ENCODE measurements at places on chromosomes 7 and 10. TPM values are rescaled to one million over a fixed set of nuclear protein-coding genes. Genes with fewer than 3 reads are reported as not detected.

Gene ANKRD30A
- not detected for total RNA-seq

Gene PRF1
- 32.6 TPM for total RNA-seq

Gene MINDY3
- total RNA-seq, result 16.7 TPM

Gene ASB10
- not detected for total RNA-seq

Gene TRDMT1
- total RNA-seq, result 5.8 TPM

Gene SEC61A2
- total RNA-seq, result 14.6 TPM

Gene OR6V1
- not detected for total RNA-seq

Gene A1CF
- not detected for total RNA-seq

Gene HECTD2
- total RNA-seq, result 4.0 TPM

Gene NKX2-3
- total RNA-seq, result not detected

Gene TSPAN13
- total RNA-seq, result 0.76 TPM

Gene PLCE1
- total RNA-seq, result not detected

Gene CPA2
- total RNA-seq, result 0.14 TPM

Gene EBLN1
- not detected for total RNA-seq

Gene PHYHIPL
- total RNA-seq, result not detected

Gene STX1A
- 39.2 TPM for total RNA-seq

Gene FGFR2
- total RNA-seq, result 0.05 TPM

Gene SLC18A3
- total RNA-seq, result not detected

Gene FOXP2
- total RNA-seq, result not detected

Gene BBIP1
- total RNA-seq, result 43.9 TPM

Gene GBX1
- total RNA-seq, result not detected

Gene OR2A1
- not detected for total RNA-seq

Gene VSTM2A
- total RNA-seq, result not detected

Gene UCMA
- total RNA-seq, result not detected

Gene CYP26A1
- total RNA-seq, result not detected

Gene ZNF488
- 0.38 TPM for total RNA-seq

Gene KIAA1217
- 1.1 TPM for total RNA-seq

Gene POT1
- total RNA-seq, result 32.8 TPM
